K562 (cell line): ENCODE measurements at places on chromosomes 13 and 19. TPM values are rescaled to one million over a fixed set of nuclear protein-coding genes. Genes with fewer than 3 reads are reported as not detected.

CDX2 gene
- total RNA-seq = 0.04 and 0.11 TPM in 2 replicates

MISP gene
- total RNA-seq = 0.20 and 0.29 TPM in 2 replicates

IRGC gene
- total RNA-seq = not detected in 2 replicates

REEP6 gene
- total RNA-seq = 64.2 and 66.3 TPM in 2 replicates

CYP2A6 gene
- 0.31 and 0.65 TPM in 2 replicates for total RNA-seq

OR7D2 gene
- 0.40 and 0.49 TPM in 2 replicates for total RNA-seq

SHISA7 gene
- total RNA-seq = 0.34 and 0.40 TPM in 2 replicates

PSG1 gene
- total RNA-seq = not detected in 2 replicates

ZNF497 gene
- total RNA-seq = 0.89 and 0.96 TPM in 2 replicates

MCOLN1 gene
- 14.2 and 15.1 TPM in 2 replicates for total RNA-seq

TNNI3 gene
- 53.7 and 63.3 TPM in 2 replicates for total RNA-seq

APOE gene
- 88.7 and 92.0 TPM in 2 replicates for total RNA-seq

C1QTNF9 gene
- total RNA-seq = not detected in 2 replicates

CRB3 gene
- total RNA-seq = 0.49 and 0.65 TPM in 2 replicates

COL4A1 gene
- 0.35 and 0.36 TPM in 2 replicates for total RNA-seq

FBN3 gene
- 0.04 and 0.29 TPM in 2 replicates for total RNA-seq

ADAMTS10 gene
- total RNA-seq = 0.29 and 1.2 TPM in 2 replicates

FAM174C gene
- 81.9 and 85.0 TPM in 2 replicates for total RNA-seq

CD37 gene
- 11.0 and 12.0 TPM in 2 replicates for total RNA-seq

HSPB6 gene
- total RNA-seq = 0.40 and 0.55 TPM in 2 replicates

ZNF358 gene
- total RNA-seq = 9.1 and 9.3 TPM in 2 replicates

ZNF729 gene
- total RNA-seq = not detected in 2 replicates

ENOX1 gene
- total RNA-seq = not detected in 2 replicates

KIR3DL2 gene
- total RNA-seq = not detected in 2 replicates

TPP2 gene
- 55.1 and 55.9 TPM in 2 replicates for total RNA-seq

SACS gene
- 21.3 and 24.0 TPM in 2 replicates for total RNA-seq

CCL25 gene
- total RNA-seq = not detected in 2 replicates

ZNF17 gene
- 8.3 and 8.6 TPM in 2 replicates for total RNA-seq

NFIX gene
- total RNA-seq = 23.1 and 26.8 TPM in 2 replicates

SIGLEC7 gene
- not detected in 2 replicates for total RNA-seq

CLC gene
- 0.83 TPM in 1 of 2 replicates, not detected in the other for total RNA-seq

TEX29 gene
- total RNA-seq = not detected in 2 replicates

HCST gene
- total RNA-seq = 0.47 and 1.6 TPM in 2 replicates

TNFSF9 gene
- total RNA-seq = 17.9 and 18.9 TPM in 2 replicates

ANKLE1 gene
- 6.2 and 6.7 TPM in 2 replicates for total RNA-seq

TMEM59L gene
- total RNA-seq = not detected in 2 replicates

IGFL3 gene
- total RNA-seq = not detected in 2 replicates

ZNF600 gene
- 12.1 and 14.8 TPM in 2 replicates for total RNA-seq

GGACT gene
- total RNA-seq = 1.6 and 2.8 TPM in 2 replicates

KIR3DL1 gene
- not detected in 2 replicates for total RNA-seq

OR7C1 gene
- 0.16 TPM in 1 of 2 replicates, not detected in the other for total RNA-seq

AMER2 gene
- total RNA-seq = not detected in 2 replicates

KHSRP gene
- total RNA-seq = 519 and 564 TPM in 2 replicates

CLEC11A gene
- total RNA-seq = 31.3 and 31.4 TPM in 2 replicates

OLFM4 gene
- total RNA-seq = 0.13 TPM in 1 of 2 replicates, not detected in the other

HIPK4 gene
- 0.07 and 0.09 TPM in 2 replicates for total RNA-seq

ODAD3 gene
- total RNA-seq = 0.18 and 0.51 TPM in 2 replicates

ZNF491 gene
- 0.38 and 0.51 TPM in 2 replicates for total RNA-seq

NALCN gene
- total RNA-seq = not detected in 2 replicates

ZIM2 gene
- total RNA-seq = not detected in 2 replicates

ZNF93 gene
- 11.6 and 14.1 TPM in 2 replicates for total RNA-seq

ACER1 gene
- not detected in 2 replicates for total RNA-seq

ZNF223 gene
- 0.35 and 0.85 TPM in 2 replicates for total RNA-seq

CYP4F22 gene
- total RNA-seq = not detected in 2 replicates

METTL21C gene
- not detected in 2 replicates for total RNA-seq

DNAAF3 gene
- total RNA-seq = 43.0 and 44.3 TPM in 2 replicates

FBL gene
- total RNA-seq = 761 and 811 TPM in 2 replicates

ZNF700 gene
- 12.2 and 14.1 TPM in 2 replicates for total RNA-seq

C3 gene
- total RNA-seq = 8.0 and 10.6 TPM in 2 replicates
